SK-N-SH treated with all-trans-retinoic acid at 6 μM for 48 hours (cell line): ENCODE measurements at places on chromosomes 4 and X.
A peak's percentile ranks its signal among the peaks of the same experiment; 100 is the strongest.

- ATAC-seq = no peak
Observed at GRCh38 chrX:30533266-30533665, 44.3 kb downstream of the TASL start.

DNA sequence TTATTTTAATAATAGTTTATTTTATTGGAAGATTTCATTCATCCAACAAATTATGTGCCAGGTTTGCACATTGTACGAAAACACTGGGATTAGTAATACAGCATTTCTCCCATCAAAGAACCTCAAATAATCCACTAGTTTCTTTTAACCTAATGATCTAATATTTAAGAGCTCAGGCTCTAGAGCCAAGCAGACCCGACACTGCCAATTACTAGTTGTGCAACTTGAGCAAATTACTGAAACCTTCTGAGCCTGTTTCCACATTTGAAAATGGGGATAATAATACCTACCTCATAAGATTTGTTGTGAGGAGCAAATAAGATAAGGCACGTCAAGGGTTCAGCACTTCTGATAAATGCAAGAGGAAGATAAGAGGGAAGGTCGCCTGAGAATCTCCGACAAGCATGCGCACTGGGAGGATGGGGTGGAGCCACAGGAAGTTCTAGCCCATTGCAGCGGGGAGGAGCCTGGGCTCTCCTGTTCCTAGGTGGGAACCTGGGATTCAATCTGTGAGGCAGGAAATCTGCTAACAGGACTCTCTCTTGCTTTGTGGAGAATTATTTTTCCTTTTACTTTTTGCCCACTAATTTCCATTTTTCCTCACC, 141.5 kb upstream of the SMAD1 start:
- ATAC-seq = no peak

DNA sequence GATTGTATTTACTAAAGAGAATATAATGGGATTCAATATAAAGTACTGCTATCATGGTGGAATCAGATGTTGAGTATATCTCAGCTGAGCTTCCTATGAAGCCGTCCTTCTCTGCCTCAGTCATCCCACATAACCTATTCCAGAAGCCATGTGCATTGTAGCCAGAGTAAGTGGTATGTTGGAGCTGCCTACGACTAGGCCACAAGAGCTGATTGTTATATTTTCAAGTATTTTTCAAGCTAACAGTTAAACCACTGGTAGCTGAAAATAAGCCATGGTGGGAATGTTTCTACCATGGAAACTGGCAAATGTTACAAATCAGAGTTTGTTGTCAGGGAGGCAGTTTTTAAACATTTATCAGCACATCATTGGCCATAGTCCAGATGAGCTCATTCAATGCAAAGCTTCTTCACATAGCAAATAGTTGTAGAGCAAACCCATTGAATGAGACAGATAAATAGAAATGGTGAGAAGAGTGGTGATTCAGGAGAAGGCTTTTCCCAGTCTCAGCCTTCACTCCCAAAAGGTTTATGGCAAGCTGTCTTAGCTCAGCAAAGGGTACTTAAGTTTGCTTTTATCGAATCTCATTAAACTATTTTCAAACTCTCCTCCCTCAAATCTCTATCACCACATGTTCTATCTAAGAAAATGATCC, 436.4 kb downstream of the PCDH19 start:
- ATAC-seq = no peak

GRCh38 chr4:150418757-150419410, 163.1 kb upstream of the MAB21L2 start:
- ATAC-seq = no peak

- no peak for ATAC-seq
Observed at GRCh38 chrX:37644381-37645305, 40.9 kb upstream of the XK start.

DNA sequence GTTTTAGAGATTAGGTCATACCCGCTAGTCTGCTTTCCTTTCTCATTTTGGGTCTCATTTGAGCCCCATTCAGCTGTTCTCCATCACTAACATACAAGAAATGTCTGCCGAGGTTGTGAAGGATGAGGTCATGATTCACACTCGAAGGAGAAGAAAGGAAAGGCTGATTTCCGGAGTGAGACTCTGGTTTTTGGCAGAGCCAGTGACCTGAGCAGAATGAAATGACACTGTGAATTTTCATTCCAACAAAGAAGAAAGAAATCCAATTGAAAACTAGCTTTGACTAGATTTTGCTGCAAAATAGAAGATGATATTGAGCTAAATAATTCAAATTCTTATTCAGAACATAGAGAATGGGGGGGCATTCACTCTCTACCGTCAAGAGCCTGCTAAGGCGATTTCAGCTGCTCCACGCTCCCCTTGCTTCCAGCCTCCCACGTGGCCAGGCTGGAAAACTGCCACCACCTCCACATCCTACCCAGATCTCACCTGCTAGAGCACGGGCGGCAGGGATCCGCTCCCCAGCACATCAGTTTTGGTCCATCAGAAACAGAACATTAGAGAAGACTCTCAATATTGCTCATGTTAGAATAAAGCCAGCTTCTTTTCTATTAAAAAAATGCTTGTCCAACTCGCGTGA, 39.0 kb downstream of the F11 start:
- ATAC-seq = no peak

DNA sequence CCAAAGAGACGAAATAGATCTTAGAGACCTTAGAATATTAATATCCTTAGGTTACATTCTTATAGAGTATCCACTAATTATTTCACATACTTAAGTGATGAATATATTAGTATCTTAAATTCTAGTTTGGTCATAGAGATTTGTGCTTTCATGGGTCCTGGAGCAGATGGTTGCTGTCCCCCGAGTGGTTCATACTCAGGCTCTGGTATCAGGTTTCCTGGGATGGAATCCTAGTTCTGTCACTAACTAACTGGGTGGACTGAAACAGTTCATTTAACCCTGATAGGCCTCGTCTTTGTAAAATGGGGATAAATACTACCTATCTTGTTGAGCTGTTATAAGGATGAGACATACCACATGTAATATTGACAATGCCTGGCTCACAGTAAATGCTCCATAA, 264.6 kb downstream of the TENM3 start:
- ATAC-seq = no peak

DNA sequence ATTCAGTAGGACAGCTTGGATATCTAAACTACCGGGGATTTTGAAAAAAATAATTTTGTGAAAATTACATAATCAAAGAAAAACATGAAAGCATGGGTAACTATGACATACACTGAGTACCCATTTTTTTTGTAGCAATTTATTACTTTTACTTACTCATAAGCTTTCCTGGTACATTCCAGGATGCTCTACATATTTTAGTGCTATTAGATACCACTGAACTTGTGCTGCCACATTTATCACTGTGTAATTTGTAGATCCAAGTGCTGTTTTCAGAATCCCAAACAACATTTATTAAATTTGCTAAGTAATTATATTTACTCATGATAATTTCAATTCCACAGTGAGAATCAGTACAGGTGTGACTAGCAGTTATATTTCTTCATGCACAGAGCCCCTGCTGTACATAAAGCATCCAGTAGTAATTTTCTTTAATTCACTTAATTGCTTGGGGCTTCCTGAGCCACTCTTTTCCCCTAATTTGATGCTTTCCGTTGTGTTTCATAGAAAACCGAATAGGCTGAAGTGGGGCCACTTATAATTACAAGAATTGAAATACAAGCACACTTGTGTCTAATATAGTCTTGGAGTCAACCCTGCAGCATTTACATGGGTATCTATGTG, 2254.4 kb downstream of the ARAP2 start:
- no peak for ATAC-seq

DNA sequence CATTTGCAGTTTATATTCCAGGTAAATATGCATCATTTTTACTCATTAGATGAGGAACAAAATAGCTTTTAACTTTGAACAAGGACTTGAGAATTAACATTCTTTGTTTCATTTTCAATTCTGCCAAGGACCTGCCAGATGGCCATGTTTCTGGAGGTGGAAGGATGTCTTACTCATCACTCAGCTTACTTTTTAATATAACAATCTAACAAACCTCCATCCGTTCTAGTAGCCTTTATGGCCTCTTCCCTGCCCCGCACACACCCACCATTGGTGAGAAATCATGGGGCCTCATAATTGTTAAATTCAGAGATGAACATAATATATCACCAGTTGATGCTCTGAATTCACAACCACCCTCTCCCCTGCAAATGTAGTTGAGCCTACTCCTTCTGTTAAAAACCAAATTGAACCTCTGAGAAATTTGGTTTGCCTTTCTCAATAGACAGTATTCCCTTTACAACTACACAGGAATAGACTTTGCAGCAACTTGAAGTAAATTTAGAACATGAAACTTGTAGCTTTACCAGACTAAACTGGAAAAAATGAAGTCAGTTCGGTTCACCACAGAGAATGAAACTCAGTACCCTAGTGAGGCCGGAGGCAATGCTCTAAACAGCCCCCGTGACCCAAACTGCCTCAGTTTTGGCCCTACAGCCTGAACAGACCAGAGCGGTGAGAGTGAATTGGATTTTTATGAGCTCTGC, 50.1 kb upstream of the ACSL4 start:
- no peak for ATAC-seq

DNA sequence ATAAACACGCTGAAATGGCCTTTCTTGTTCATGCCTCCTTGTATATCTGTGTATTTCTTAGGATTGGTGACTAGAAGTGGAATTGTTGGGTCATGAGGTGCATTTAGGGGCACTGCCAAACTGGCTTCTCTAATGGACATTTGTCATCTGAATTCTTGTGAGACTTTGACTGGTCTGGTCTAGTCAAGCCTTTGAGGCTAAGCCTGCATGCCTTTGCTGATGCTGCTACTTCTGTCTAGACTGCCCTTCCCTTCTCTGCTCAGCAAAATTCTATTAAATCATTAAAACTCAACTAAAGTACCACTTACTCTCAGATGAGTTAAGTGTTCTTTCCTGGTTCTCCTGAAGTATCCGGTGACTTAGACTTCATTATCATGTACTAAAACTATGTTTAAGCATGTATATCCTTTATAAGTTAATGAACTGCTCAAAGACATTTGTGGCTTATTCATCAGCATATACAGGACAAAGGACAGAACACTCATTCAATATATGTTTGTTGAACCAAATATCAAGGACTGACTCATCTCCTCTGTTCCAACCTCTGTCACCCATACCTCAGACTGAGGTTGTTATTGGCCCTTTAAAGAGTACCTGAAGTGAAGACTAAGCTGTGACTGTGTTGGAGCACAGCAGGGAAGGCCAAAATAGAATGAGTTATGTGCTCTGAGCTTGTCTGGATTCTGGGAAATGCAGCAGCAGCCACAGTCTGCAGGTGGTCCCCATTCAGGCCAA, 9.0 kb downstream of the TCEAL1 start:
- no peak for ATAC-seq

DNA sequence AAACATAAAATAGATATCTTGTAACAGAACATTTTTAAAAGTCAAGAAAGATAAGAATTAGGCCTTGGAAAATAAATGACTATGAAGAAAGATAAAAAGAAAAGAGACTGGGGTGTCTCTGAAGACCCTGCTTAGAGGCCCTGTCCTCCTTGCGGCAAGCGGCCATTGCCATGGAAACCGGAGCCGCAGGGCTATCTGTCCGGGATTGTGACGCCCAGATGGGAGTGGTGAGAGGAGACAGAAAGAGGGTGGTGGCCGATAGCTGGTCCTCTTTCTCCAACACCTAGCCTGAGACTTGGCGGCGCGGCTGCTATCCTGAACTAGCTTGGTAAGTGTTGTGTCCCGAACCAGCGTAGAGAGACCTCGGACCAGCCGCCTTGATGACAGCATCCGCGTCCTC, at the start of gene DUSP21:
DUSP21 (plus strand) TSS at position 269 of the 400 bp plus-strand sequence; CDS start at position 381, 112 bp downstream.
- ATAC-seq = no peak

DNA sequence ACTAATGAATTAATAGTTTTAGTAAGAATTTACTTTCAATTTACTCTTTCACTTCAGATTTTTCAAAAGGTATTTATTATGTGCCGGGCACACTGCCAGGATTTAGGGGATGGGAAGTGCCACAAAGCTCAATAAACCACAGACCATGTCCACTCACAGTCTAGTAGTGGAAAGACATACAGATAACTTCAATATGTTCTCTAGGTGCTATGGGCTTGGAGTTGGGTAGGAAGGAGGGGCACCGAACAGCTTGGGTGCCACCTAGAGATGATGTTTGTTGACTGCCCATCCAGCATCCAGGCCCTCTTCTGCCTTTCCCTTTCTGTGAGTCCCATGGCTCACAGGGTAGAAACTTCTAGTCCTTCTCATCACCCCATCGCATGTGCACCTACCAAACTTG, 17.8 kb downstream of the MFAP3L start:
- peak; percentile 42 for ATAC-seq

GRCh38 chr4:25310066-25310802, 2.3 kb upstream of the ZCCHC4 start:
- ATAC-seq = no peak

DNA sequence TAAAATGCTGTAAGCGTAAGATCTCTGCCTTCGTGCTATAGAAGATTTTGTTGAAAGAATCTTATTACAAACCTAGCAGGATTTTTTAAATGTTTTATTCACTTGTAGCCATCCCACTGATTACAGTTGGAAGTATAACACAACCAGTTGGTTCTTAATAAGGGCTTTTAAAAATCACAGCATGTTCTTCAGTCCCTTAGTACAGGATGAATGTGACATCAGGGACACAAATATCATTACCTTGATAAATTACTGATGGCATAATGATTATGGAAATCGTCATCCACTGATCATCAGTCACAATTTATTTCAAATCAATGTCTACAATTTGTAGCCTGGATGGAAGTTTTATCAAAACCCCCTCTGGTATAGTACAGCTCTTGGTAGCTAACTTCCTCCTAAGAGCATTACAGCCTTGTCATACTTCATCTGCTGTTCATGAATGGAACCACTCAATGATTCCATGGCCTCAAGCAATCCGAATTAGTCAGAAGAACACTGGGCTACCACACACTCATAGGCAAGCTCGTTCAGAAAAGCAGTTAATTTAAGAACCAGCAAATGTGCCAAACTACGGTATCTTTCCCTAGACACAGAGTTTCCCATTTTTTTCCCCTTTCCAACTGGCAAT, 389.2 kb upstream of the TENM3 start:
- no peak for ATAC-seq
